ENCODE measurements at places on chromosomes 3 and 15.
A peak's percentile ranks its signal among the peaks of the same experiment; 100 is the strongest.

- no peak for DNase-seq
These were observed 325.5 kb downstream of the RBMS3 start for GRCh38 chr3:29606416-29606815.

- DNase-seq: no peak
These were observed 293.5 kb downstream of the KBTBD8 start for GRCh38 chr3:67291287-67292252.

GRCh38 chr3:87436781-87437543 lies 160.6 kb upstream of the POU1F1 start:
- DNase-seq: no peak

DNA sequence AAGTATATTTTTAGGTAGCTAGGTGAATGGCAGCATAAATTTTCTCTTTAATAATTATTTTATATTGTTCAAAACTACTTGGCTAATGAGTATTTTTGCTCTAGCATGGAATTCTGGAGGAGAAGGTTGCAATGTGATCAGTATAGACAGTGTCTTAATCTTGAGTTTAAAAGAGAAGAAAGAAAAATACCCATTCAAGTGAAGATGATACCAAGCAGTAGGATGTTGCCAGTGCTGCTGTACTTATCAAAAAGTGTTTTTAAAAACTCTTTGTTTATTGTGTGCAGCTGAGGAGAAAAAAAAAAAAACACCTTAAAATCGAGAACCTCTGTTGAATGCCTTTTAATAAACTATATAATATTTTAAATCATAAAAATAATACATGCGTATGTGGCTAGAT lies 47.9 kb downstream of the STT3B start:
- no peak for DNase-seq

- DNase-seq: no peak
These were observed 47.4 kb upstream of the SYN2 start for GRCh38 chr3:11956781-11957180.

- DNase-seq: peak; percentile 21
These were observed 6.5 kb upstream of the CRYBG3 start for GRCh38 chr3:97815149-97815917.

DNA sequence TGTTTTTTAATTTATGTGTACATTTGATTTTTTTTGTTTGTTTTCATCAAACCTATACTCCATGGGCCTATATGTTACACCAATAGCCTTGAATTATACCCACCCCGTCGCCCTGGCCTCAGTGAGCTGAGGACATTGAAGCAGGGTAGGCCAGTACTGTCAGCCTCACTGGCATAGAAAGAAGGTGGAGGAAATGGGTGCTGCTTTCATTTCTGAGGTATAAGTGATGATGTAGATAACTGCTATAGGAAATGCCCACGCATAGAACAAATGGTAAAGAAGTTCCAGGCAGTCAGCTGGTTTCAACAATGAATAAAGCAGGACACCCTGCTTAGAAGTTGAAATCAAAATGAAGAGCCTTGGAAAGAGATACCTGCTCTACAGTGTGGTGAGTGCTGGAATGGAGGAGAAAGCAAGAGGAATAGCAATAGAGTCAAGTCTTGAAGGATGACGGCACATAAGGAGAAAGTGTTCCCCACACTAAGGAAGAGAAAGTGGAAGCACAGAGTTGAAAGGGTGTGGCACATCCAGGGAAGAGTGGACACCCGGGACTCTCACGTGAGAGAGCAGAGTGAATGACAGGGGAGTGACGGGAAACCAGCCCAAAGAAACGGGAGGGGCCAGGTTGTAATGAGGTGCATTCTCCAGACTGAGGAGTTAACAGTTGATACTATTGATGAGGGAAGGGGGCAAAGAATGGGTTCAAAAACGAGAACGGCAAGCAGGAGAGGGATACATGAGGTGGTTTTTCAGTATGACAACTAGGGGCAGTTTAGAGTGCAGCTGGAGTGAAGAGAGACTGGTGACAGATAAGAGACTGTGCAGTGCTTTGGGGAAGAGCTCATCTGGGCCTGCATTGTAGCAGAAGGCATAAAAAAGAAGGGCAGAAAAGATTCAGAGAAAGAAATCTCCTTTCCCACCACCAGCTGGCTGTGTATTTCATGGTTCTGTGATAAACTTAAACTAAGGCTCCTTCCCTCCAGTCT lies 70.5 kb downstream of the KLHL25 start:
- no peak for DNase-seq

- DNase-seq: no peak
These were observed 7.2 kb downstream of the SH3BP5 start for GRCh38 chr3:15325228-15325627.

DNA sequence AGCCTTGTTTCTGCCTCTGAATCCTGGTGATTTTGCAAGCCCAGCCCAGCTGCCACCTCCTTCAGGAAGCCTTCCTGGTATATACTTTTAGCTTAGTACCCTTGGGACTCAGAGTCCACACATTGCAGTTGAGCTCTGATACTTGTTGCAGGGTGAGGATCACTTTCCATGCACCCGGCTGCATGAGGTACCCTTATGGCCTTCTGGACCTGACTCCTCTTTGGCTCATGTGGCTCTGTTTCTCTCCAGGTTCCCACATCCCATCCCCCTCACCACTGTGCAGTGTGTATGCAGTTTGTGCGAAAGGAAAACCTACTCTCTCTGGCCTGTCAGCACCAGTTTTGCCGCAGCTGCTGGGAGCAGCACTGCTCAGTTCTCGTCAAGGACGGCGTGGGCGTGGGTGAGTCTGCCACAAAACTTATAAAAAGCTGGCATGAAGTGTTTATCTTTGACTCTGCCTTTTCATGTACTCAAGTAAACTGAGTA lies 23.1 kb upstream of the P4HTM start:
- peak; percentile 57 for DNase-seq

GRCh38 chr15:25900431-25900830 lies 37.3 kb upstream of the ATP10A start:
- DNase-seq: no peak

GRCh38 chr3:187406927-187407326 lies 38.7 kb downstream of the RTP4 start:
- DNase-seq: no peak

GRCh38 chr3:9784965-9785364 lies 7.3 kb downstream of the TADA3 start:
- no peak for DNase-seq

- no peak for DNase-seq
These were observed 123.8 kb downstream of the PPM1L start for GRCh38 chr3:160879859-160880258.

GRCh38 chr3:112333381-112334317 lies 693 bp downstream of the CD200 start:
- peak; percentile 18 for DNase-seq

All from activated naive CD4-positive, alpha-beta T cell treated with Interleukin-2 at 50 U/mL for 16 hours (primary cell).